Non-pigmented ciliary epithelial cell (primary cell): ENCODE measurements at places on chromosomes 7 and 10.

GRCh38 chr7:47546733-47547494, 35.0 kb downstream of the TNS3 start:
- no peak for DNase-seq

DNA sequence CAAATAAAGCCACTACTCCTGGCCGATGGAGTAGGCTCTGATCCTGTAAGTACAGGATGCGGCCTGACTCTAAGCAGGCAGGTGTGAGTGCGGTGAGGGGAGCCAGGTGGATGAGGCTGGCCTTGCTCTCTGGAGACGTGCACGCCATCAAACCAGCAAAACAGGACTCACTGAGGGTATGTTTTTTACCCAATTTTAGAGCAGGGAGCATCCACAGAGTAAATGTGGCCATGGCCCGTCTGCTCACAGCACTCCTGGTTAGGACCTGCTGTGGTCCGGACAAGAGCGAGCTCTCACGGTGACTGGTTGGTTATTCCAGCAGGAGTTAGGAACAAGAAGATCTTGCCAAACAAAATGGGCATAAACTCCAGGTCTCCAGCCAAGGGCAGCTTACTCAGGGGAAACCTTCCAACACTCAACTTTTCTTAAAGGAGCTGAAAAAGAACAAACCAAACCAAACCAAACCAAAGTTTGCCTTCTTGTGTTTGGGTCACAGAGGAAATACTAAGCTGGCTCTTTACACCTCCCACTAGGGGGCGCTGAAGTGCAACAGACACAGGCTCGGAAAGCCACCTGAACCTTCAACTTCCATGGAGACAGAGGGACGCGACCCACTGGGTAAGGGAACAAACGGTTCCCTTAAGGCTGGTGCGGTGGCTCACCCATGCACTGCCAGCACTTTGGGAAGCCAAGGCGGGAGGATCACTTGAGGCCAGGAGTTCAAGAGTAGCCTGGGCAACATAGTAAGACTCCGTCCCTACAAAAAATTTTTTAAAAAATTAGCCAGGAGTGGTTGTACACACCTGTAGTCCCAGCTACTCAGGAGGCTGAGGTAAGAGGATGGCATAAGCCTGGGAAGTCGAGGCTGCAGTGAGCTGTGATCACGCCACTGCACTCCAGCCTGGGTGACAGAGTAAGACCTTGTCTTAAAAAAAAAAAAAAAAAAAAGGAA, 122.4 kb downstream of the CLEC2L start:
- DNase-seq = peak; percentile 43

DNA sequence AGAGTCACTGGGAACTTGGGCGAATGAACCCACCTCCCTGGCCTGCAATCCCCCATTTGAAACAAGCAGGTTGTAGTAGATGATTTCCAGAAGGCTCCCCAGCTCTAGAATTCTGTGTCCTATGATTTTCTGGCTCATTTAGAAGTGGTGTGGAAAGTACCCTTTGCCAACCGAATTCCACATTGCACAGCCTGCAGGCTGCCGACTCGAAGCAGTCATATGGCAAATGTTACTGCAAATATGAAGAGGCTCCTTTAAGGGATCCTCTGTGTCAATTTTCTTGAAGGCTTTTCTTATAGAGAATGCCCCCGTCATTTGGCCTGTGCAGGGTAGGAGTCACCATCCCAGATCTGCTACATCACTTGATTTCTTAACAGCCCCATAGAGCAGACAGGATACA, 5.6 kb downstream of the PODXL start:
- DNase-seq = no peak

- DNase-seq = no peak
Measured at GRCh38 chr7:64558323-64558705, 4.6 kb downstream of the ZNF680 start.

GRCh38 chr7:130228840-130229502, 21.3 kb downstream of the SSMEM1 start:
- no peak for DNase-seq

GRCh38 chr7:114959931-114960330, 38.0 kb downstream of the MDFIC start:
- peak; percentile 45 for DNase-seq

- no peak for DNase-seq
Measured at GRCh38 chr7:4472728-4473127, 209.4 kb upstream of the FOXK1 start.
